ENCODE measurements at places on chromosomes 1 and 21.
A peak's percentile ranks its signal among the peaks of the same experiment; 100 is the strongest.

- peak; percentile 43 for DNase-seq
Measured at GRCh38 chr21:44965251-44966022, 25.6 kb downstream of the SLX9 start.

GRCh38 chr1:201021630-201022492 lies 1.7 kb downstream of the KIF21B start:
- DNase-seq, result no peak

DNA sequence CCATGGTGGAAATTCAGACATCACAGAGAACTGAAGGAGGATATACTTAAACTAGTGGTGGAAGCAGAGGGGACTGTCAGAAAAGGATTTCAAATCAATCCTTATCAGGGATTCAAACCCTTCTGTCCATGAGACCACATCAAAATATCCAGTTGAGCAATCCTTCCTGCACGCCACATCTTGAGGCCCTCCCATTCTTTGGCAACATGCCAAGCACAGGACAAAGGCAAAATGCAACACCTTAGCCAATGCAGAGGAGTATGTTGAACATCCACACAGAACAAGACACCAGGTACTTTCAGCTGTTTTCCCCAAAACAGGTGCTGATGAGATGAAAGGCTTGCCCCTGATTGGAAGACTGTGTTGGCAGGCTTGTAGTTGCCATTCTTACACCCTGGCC lies 81.8 kb upstream of the PLXNA2 start:
- DNase-seq, result no peak

DNA sequence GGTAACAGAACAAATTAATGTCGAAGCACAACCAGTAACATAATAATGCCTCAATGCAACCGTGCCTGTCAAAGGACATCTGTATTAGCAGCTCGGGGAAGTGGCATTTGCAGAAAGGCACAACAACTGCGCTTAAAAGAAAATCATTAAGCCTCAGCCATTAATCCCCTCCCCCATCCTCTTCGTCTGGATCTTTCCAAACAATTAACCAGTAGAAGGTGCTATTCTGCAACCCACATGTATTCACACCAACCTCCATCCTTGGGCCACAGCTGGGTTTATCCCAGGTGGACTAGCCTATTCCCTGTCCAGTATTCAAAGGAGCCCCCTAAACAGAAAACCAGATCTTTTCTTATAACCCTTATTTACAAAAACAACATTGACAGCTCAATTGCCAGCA lies 2.6 kb downstream of the RERE start:
- DNase-seq, result no peak

DNA sequence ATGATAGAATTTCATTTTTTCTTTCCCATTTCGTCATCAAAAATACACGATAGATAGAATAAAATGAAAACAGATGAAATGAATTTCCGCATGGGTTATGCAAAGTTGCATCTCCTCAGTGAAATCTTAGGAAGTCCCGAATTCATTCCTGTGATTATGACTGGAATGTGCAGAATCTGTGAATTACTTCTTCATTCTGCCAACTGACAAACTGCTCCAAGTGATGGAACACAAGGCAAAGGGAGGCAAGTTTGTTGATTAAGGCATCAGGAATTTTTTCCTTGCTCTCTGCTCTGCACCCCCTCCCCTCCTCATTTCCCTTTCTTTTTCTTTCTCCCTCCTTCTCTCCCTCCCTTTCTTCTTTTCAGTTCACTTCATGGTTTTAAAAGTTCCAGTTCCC lies 37.0 kb upstream of the ADGRL4 start:
- no peak for DNase-seq

DNA sequence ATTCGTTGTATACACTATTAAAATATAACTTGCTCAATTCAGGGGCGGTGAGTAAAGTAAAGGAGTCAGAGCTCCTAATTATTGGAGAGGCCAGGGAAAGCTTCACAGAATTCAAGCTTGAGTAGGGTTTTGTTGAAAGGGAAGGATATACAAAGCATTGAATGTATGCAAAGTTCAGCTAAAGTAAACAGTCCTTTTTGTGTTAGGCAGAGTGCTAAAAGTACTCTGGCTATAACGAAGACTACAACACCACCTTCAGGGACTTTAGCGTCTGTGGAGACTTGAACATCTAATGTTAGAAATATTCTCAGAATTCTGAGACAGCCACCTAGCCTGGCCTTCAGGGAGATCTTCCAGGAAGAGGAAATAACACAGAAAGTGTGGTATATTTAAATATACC lies 1.1 kb downstream of the FALEC start:
- DNase-seq, result no peak

- no peak for DNase-seq
Measured at GRCh38 chr21:45535341-45536081, 6.7 kb downstream of the SLC19A1 start.

DNA sequence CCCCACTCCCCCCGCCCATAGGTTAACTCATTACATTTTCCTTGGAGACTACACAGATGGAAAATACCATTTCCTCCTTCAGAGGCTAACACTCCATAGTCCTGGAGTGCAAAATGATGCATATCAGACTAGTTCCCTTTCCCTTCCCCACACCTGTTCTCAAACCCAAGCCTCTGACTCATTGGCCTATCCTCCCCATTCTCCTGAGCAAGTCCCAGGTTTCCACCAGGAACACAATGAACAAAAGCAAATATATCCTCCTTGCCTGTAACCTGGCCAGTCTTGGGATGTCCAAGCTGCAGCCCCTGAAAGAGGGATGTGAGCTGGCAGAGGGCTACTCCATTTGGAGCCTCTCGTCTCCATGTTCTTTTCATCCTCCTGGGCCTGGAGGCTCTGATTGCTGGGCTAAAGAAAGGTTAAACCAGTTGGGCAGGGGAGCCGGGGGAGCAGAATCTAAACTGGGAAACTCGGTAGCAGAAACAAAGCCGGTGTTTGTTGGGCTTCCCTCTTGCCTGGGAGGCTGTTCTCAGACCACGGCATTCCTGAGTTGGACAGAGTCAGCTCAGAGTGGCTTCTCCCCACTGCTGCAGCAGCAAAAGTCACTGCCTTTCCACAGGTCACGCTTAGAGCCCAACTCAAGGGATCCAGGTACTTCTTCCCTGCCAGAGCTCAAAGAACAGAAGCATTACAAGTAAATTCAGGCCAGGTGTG lies 13.9 kb downstream of the SSR2 start:
- DNase-seq, result no peak

DNA sequence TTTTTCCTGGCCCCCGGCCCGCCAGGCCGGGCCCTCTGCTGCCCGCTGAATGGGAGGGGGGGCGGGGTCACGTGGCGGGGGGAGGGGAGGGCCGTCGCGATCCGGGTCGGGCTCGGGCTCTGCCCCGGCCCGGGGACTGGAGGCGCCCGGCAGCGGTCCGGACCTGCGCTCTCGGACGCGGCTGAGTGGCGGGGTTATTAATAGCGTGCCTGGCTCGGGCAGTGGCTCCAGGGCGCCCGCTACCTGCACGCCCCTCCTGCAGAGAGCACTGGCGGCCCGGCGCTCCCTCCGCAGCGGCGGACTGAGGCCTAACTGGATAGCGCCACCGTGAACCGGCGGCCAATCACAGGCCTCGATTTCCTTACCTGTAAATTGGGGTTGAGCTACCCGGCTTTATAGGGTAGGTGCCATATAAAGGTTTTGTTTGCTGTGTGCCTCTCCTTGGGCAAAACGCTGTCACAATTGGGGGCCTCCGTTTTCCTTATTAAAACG lies 28.1 kb downstream of the AHDC1 start:
- no peak for DNase-seq

- no peak for DNase-seq
Measured at GRCh38 chr1:7470904-7471638, 300.0 kb upstream of the VAMP3 start.

GRCh38 chr1:89822109-89822962 lies 1.5 kb downstream of the LRRC8D start:
- no peak for DNase-seq

GRCh38 chr1:86352086-86352485 lies 44.0 kb downstream of the ODF2L start:
- no peak for DNase-seq

- peak; percentile 5 for DNase-seq
Measured at GRCh38 chr1:50023292-50024159, at the start of gene AGBL4. Gene AGBL4 (minus strand): TSS chr1:50023954.

GRCh38 chr1:163412221-163412620 lies 90.5 kb downstream of the NUF2 start:
- no peak for DNase-seq

DNA sequence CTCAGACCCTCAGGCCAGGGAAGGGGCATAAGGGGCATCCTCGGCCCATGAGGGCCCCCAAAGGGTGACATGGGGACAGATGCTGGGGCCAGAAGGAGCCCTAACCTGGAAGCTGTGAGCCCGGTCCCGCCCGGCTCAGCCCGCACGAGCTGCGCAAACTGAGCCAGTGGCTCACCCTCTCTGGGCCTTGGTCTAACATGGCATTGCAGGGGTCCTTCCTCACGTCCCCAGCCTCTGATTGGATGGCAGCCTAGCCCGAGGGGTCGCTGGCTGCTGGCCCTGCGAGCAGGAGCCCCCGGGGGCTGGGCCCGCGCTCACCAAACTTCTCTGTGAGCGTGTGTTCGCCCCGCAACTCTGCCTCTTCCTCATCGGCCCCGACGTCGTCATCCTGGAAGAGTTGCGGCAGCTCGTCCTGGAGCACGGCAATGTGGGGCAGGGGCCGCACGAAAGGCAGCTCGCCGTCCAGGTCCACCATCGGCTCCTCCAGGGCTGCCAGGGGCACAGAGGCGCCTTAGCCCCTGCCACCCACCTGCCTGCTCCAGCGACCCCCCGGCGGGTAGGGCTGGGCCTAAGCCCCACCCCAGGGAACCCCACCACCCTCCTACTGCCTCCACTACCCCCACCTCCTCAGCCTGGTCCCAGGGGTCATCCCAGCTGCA lies 54.4 kb downstream of the ARHGEF16 start:
- no peak for DNase-seq

DNA sequence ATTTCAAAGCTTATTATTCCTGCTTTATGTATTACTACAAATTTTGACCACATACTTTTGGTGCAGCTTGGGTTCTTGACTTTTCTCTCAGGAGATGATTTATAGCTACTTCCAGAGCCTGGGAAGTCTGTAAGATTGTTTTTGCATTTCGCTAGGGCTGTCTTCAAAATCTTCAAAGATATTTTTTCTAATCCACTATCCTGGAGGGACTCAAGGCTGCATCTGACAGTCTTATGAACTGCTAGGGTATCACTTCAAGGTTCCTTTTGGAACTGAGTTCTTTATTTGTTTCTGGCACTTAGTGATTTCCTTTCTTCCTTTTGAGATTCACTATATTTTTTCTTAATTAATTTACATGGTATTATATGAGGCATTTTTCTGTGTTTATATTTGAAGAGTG lies 90.0 kb upstream of the LYPLAL1 start:
- DNase-seq, result no peak

Data from T-helper 2 cell treated with Interferon-gamma antibody and Interleukin-4, amounts not matched to agents 5 μg/mL and 100 μg/mL, for 36 hours (primary cell).